ENCODE measurements at places on chromosomes 7 and 10. TPM values are rescaled to one million over a fixed set of nuclear protein-coding genes. Genes with fewer than 3 reads are reported as not detected.

- DNase-seq = no peak
Observed at GRCh38 chr7:2445898-2446555, 30.2 kb downstream of the GRIFIN start.

GRCh38 chr10:80187465-80188409, 17.6 kb downstream of the ANXA11 start:
- no peak for DNase-seq

- no peak for DNase-seq
Observed at GRCh38 chr7:44982535-44982923, 3.7 kb upstream of the MYO1G start.

DNA sequence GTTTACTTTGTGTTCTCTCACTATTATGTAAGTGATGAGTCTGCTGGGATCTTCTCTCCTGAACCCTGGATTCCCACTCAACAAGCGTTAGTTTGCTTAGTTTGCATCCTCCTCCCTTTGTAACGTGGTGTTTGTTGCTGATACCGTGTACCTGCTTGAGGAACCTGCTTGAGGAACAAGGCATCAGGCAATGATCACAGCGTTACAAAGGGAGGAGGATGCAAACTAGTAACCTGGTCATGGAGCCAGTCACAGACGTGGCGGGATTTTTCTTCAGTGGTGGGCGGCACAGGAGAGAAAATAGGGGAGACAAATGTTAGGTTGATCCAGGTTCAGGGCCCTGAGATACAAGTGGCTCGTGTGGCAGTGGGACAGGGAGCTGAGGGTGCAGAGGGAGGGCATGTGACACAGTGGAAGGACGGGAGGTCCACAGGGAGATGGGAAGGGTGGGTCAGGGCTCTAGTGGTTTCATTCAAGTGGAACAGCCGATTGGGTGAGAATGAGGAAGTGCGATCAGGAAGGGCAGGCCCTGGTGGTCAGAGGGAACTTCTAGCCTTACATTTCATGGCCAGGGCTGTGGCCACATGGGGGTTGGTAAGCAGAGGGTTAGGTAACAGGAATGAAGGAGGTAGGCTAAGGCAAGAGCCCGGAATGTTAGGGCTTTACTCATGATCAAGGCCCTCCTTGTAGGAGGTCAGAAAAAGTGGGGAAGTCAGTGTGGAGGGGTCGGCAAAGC, 38.0 kb downstream of the SNX10 start:
- no peak for DNase-seq

GRCh38 chr7:84194484-84195271, at the start of gene SEMA3A:
SEMA3A (minus strand) TSS chr7:84194789; CDS start chr7:84194586, 203 bp downstream.
- DNase-seq = peak; percentile 57

C10orf88 gene
- 20.2 TPM for polyA plus RNA-seq
